ENCODE measurements at places on chromosomes 16 and 17.

DNA sequence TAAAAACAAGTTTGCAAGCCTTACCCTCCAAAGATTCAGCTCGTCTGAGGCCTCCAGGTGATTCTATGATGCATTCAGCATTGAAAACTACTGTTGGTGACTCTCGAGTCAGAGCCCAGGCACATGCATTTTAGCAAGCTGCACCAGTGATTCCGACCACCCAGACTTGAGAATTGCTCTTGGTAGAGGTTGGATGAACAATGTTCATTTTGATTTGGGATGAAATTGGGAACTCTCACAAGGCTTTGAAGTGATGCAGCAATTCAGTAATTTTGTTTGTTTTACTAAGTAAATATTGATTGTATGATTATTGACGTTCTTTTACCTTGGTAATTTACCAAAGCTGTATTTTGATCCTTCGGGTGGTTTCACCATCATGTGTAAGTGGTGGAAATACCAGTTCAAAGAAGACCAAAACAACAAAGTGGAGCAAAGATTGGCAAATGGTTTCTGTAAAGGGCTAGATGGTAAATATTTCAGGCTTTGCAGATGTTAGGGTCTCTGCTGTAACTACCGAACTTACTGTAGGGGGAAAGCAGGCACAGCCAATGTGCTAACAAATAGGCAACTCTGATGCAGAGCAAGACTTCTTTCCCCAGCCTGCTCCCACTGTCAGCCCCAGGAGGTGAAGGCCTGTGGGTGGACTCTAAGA, 11.8 kb downstream of the ALDH3A2 start:
- no peak for DNase-seq

GRCh38 chr16:84237994-84238750, 1.6 kb downstream of the KCNG4 start:
- no peak for DNase-seq

DNA sequence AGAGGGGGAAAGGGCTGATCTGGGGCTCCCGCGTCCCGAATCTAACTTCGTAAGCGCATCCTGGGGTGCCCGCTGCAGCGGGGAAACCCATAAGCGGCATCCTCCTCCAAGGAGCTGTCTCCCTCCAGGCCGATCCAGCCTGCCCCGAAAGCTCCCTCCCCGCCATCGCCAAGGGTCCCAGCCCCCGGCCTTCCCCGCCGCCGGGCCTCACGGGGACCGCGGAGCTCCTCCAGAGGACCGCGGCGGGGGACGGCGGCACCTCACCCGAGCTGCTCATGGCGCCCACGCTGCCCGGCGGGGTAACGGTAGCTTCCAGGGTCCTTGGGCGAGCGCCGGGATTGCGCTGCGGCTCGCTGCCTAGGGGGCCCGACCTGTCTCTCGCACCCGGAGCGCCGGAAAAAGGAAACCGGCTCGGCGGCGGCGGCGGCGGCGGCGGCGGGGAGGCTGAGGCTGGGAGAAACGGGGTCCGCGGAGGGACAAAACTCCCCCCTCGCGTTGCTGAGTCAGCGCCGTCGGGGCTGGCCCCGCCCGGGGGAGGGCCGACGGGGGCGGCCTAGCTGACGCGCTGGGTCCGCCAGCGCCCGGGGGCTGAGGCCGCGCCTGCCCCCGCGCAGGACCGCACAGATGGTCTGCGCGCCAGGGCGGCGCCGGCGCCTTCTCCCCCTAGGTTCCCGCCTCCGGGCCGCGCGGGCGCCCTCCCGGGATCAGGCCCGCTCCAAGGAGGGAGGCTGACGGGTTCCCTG, at the start of gene BLMH:
TSS of gene BLMH (minus strand) at position 402 of the 743 bp plus-strand sequence. CDS start at position 277, 125 bp downstream.
- peak; percentile 53 for DNase-seq

DNA sequence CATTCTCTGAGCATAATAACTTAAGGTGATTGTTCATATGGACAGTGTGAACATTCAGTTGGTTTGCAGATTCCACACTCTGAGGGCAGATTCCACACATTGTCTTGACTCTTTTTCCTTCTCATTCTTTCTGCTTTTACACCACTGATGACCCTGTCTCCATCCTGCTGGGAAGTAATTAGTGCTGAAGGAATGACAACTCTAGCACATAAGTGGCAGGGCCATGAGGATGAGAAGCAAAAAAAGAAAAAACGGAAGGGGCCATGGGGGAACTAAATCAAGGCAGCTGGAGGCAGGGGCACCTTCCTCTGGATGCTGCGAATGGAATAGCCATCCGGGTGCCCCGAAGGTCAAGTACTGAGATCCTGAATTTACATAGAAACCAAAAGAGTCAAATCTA, 944.0 kb downstream of the KCNJ2 start:
- DNase-seq: no peak

Measured in skin of body (tissue), 3 donors.